ENCODE measurements at places on chromosomes 16 and 17.

GRCh38 chr17:1914661-1915083 is 84.9 kb downstream of the RPA1 start:
- DNase-seq = no peak

DNA sequence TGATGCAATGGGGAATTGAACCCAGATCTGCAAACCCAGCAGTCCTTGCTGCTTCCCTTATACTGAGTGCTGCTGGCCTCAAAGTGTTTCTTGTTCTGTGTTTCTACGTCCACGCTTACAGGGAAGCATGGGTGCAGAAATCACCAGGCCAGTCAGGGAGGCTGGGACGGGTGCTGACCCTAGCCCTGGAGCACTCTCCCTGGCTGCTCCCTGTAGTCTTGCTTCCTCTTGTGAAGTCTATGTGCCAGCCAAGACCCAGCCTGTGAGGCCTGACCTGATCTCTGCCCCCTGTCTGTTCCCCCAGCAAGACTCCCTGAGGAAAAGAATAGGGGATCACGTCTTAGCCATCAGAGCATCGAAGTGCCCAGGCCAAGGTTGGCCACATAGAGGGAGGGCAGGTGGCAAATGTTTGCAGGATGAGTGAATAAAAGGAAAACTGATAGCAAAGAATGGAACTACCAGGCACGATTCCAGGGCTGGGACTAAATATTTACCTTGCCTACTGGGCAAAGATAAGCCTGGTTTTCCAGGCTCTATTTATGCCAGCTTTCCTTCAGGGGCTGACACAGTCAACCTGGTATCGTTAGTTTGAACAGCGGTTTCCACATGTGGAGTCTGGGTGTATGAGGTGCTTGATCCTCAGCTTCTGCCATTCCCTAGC is 41.2 kb upstream of the RHOT1 start:
- no peak for DNase-seq

DNA sequence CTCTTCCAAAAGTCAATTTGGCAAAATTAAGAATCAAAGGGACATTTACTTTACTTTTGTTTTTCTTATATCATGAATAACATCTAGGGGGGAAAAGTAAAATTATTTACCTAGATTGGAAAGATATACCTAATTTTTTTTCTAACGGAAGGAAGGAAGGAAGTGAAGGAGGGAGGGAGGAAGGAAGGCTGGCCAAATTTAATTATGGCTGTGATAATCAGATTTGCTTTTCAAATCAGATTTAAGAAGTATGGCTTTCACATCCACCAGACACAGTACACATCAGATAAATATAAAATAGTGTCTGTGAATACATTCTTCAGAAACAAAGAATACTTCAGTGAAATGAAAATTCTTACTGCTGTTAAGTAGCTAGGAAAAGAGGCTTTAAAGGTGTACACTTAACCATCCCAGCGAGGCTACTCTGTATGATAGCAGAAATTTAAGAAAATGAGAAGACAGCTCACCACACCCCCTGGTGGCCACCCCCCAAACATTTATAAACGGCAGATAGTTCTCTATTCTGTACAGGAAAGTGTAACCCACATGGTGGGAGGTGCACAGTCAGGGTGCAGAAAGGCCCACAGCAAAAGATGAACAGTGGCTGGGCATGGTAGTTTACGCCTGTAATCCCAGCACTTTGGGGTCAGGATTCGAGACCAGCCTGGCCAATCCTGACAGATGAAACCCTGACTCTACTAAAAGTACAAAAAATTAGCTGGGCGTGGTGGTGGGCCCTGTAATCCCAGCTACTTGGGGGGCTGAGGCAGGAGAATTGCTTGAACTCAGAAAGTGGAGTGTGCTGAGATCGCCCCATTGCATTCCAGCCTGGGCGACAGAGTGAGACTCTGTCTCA is 150.8 kb downstream of the SSH2 start:
- DNase-seq = no peak

DNA sequence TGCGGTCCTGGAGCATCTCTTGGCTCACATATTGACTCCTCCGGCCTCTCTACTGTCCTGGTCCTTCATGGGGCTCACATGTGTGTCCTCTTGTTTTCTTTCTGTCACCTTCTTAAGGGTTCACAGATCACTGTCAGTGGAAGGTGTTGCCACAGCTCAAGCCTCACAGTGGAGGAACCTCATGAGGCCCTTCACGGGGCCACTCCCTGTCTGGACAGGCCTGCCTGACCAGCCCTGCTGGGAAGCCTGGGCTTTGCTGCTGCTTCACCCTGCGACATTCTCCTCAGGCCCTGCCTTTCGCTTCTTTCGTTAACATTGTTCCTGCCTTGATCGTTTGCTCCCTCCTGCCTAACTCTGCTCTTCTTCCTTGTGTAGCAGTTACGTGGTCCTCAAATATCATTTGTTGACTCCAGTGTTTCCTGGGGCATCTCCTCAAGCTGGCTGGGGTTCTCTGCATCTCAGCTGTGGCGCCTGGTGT is 55.9 kb downstream of the WDR45B start:
- DNase-seq = no peak

DNA sequence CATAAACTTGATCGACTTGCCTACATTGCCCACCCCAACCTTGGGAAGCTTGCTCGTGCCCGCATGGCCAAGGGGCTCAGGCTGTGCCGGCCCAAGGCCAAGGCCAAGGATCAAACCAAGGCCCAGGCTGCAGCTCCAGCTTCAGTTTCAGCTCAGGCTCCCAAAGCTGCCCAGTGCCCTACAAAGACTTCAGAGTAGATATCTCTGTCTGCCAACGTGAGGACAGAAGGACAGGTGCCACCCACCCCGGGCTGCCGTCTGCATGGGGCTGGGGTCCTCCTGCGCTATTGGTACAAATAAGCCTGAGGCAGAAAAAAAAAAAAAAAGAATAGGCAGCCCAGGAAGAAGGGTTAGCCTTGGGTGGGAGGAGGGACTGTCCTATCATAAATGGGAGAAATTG is 37.1 kb downstream of the DNAH2 start:
- DNase-seq = no peak

- no peak for DNase-seq
These were observed 56.9 kb upstream of the MRTFB start for GRCh38 chr16:14014284-14014625.

DNA sequence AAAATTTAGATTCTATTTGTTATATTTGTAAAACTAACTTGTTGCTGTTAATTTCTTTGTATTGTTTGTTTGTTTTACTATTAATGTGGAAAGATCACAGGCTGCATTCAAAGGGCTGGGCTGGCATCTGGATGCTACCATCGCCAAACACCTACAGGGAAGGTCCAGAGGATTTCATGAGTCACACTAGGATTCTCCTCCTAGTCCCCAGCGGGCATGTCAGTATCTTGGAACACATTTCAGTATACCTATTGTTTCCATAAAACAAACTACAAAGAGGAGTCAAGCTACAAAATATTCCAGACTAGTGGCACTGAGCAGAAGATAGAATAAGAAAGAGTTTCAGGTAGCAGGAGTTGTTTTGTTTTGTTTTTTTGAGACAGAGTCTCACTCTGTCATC is 55.3 kb downstream of the NOG start:
- DNase-seq = no peak

- no peak for DNase-seq
These were observed 48.7 kb upstream of the FOXJ1 start for GRCh38 chr17:76189741-76190140.

DNA sequence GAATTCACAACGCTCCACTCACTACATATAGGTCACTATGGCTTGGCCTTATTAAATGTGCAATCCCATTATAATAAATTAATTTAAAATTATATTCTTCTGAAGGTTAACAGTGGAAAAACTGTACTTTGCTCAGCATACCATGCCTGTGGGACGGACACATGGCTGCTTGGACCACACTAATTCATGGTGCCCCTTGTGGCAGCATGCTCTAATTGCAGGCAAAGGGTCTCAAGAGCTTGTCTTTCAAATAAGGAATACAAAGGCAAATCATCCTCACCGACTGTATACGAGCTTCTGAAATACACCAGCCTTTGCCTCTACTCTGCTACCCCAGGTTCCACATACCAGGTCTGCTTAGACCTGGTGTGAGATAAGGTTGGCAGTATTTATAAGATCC is 11.7 kb downstream of the SMPD3 start:
- no peak for DNase-seq

GRCh38 chr17:33363475-33363874 is 70.4 kb upstream of the ASIC2 start:
- no peak for DNase-seq

GRCh38 chr16:5012887-5013286 is 20.8 kb downstream of the NAGPA start:
- DNase-seq = no peak

DNA sequence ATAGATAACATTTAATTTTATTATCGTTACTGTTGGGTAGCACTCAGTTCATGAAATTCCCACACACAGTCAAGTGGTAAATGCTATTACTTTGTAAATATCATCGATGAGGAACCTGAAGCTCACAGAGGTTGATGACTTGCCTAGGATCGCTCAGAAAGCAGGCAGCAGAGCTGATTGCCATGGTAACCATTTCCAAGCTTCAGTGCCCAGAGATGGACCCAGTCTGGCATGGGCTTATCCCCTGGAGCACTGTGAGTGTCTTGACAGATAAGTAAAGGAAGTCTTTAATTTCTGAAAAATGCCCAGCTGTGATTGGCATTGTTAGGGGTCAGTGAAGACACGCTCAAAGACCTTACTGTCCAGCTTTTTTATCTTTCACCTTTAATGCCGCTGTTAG is 95.0 kb downstream of the PRKCB start:
- DNase-seq = no peak

- DNase-seq = no peak
These were observed 59.6 kb downstream of the MAP2K6 start for GRCh38 chr17:69473841-69474831.

DNA sequence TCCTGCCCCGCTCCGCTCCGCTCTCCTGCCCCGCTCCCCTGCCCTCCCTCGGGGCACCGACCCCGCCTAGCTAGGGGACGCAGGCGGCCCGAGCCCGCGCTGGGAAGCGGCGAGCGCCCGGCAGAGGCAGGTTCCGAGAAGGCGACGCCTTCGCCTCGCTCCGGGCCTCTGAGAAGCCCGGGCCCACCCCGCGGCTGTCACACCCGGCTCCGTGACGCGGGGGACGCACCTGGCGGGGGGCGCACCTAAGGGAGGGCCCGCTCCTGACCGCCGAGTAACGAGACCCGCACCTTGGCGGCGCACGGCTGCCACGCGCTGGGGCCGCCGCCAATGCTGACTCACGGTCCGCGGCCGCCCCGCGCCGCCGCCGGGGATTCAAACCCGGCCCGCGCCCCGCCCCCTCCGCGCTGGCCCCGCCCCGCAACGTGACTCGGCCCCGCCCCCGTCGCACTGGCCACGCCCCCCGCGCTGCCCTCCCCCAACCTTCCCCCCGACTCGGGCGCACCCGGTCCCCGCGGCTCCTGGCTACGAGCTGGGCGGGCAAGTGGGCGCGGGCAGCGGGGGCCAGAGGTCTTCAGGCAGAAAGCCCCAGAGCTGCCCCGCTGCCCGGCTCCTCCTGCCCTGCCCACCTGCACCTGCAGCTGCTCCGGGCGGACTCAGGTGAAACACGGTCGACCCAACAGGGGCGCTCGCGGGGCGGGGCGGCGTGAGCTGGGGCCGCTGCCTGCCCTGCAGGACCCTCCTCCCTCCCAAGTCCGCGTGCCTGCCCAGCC is 27.8 kb downstream of the GNPTG start:
- DNase-seq = no peak

- DNase-seq = no peak
These were observed 44.8 kb downstream of the CDYL2 start for GRCh38 chr16:80759419-80760162.

GRCh38 chr17:17549732-17550366 is 41.7 kb downstream of the PEMT start:
- no peak for DNase-seq

GRCh38 chr16:30011714-30012504 is 1.1 kb upstream of the DOC2A start:
- DNase-seq = no peak

DNA sequence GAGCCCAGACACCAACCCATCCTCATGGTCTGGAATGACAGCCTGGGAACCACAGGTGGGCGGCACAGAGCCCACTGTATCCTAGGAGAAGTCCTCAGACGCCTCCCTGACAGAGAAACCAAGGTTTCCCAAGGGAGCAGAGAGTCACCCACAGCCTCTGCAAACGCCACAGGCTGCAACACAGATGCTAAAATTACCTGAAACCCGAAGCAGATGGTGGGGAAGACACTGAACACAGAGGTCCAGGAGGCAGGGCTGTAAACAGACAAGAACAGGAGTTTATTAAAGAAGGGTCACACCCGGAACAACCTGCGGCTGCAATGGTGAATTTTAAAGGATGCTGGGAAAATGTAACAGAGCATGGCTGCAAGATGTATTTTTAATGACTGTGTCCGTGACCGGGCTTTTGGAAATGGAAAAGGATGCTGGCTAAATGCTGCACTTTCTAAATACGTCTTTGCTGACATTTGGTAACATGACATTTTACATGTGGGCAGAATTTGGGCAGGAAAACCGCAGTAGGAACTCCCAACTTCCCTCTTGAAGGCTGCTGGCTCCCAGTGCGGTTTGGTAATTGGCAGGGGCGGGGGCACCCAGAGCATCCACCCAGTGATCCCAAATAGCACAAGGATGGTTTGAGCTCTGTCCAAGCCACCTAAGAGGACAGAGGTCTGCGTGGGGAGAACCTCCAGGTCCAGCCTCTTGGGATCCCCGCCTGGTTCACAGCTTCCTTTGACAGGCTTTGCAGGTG is 13.1 kb downstream of the SLC38A8 start:
- no peak for DNase-seq

DNA sequence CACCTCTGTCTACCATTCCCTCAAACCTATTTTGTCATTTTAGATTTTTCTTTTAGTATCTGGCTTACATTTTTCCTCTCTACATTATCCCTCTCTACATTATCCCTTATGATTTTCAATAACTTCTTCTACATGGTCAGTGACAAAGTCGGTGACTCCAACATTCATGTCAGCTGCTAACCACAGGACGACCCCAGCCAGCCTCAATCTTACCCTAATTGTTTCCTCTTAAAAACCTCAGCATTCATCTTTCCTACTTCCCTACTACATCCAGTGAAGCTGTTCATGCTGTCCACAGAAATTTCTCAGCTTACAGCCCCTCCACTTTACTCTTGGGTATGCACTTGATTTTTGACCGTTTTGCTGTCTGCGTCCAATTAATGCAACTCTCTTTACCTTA is 8.3 kb downstream of the MYH10 start:
- no peak for DNase-seq

GRCh38 chr16:81823111-81823510 is 44.0 kb downstream of the PLCG2 start:
- no peak for DNase-seq

DNA sequence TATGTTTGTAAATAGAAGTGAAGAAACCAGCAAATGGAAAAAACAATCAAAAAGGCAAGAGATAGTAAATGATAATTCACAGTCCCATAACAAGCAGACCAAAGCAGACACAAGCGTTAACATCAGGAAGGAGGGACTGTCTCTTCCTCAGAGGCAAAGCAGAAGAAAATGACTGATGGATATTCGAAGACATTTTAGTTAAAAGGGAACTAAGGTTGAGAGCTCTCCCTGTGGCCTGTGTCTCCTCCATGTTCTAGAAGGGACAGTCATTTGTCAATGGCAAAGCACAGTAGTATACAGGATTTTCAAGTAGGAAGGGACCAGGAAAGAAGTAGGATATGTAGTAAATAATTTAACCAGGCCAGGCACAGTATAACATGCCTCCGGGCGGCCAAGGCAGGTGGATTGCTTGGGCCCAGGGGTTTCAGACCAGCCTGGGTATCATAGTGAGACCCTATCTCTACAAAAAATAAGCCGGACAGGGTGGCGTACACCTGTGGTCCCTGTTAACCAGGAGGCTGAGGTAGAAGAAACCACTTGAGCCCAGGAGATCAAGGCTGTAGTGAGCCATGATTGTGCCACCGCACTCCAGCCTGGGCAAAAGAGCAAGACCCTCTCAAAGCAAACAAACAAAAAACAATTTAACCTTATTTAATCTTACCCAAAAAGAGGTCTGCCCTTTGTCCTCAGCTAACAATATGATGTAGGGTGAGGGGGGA is 3.7 kb downstream of the ZDHHC7 start:
- no peak for DNase-seq

All from cortex of kidney (tissue), 1 donor.